ENCODE measurements at places on chromosomes 4 and X.

DNA sequence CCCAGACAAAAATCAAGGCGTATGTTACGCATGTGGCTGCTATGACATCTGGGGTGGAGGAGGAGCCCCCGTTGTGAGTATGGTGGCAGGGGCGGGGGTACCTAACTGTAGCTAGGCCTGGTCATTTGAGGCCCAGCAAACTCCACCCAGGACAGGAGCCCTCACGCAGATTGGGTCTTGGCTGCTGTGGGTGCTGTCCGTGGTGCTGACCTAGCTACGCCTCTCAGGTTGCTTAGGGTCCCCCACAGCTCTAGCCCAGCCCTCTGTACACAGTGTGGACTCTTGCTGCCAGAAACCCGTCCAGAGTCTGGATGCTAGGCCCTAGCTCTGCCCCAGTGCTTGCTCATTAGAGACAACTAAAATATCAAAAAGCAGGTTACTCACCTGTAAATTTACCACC lies 146.7 kb upstream of the PSAPL1 start:
- no peaks in the 10 kb centered on the region for H3K4me1 ChIP-seq
- H3K27ac ChIP-seq = no peak overlapping the region
- DNase-seq = no peak
- H3K27me3 ChIP-seq = no peaks in the 10 kb centered on the region
- no peak overlapping the region for H3K4me3 ChIP-seq
- no peaks in the 10 kb centered on the region for H3K36me3 ChIP-seq

GRCh38 chr4:183053681-183054080 lies 45.4 kb upstream of the WWC2 start:
- no peaks in the 10 kb centered on the region for H3K36me3 ChIP-seq
- H3K4me1 ChIP-seq = no peaks in the 10 kb centered on the region
- no peak overlapping the region for H3K4me3 ChIP-seq
- H3K27ac ChIP-seq = no peak overlapping the region

- H3K4me1 ChIP-seq = peaks cover under 1% of the 10 kb centered on the region
- no peak overlapping the region for H3K27ac ChIP-seq
- DNase-seq = no peak
Measured at GRCh38 chrX:49204017-49204416, 4.0 kb upstream of the SYP start.

- no peaks in the 10 kb centered on the region for H3K27me3 ChIP-seq
- no peak overlapping the region for H3K4me3 ChIP-seq
- no peaks in the 10 kb centered on the region for H3K36me3 ChIP-seq
- DNase-seq = no peak
Measured at GRCh38 chrX:115948018-115948923, 222.3 kb upstream of the AGTR2 start.

GRCh38 chrX:118199997-118200396 lies 83.4 kb upstream of the KLHL13 start:
- H3K27ac ChIP-seq = no peak overlapping the region
- H3K27me3 ChIP-seq = no peaks in the 10 kb centered on the region

DNA sequence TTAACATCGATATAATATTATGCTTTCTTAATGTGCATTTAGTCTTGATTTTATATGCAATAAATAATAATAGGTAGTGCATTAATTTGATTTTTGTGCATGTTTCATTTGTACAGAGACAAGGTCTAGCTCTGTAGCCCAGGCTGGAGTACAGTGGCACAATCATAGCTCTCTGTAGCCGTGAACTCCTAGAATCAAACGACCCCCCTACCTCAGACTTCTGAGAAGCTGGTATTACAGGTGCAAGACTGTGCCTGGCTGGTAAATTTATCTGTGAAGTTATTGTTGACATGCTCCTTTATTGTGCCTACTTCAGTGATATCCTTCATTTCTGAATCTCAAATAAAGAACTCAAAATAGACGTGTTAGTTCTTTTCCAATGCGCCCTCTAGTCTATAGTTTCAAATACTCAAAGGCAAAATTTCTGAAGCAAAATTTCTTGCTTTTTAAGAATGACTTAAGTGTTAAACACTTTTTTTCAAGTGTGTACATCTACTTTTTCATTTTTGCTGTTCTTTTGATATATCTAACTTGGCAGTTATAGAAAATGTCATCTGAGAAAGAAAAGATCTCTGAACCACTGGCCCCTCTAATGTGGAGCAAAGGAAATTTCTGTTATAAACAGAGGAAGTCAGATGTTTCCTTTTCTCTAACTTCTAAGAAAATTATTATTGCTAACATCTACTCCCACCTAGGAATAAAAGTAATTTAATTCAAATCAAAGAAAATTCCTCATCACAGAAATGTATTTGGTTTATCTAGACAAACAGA lies 28.3 kb upstream of the GUCY1A1 start:
- H3K4me1 ChIP-seq = no peaks in the 10 kb centered on the region
- peaks cover 7% of the 10 kb centered on the region for H3K27me3 ChIP-seq
- H3K36me3 ChIP-seq = peaks cover 2% of the 10 kb centered on the region
- no peak overlapping the region for H3K27ac ChIP-seq
- no peak for DNase-seq

GRCh38 chrX:102154900-102155805 lies 624 bp downstream of the BEX5 start:
- H3K27me3 ChIP-seq = peaks cover 12% of the 10 kb centered on the region
- H3K4me1 ChIP-seq = peaks cover 13% of the 10 kb centered on the region
- peaks cover 3% of the 10 kb centered on the region for H3K36me3 ChIP-seq

GRCh38 chr4:117987464-117987863 lies 46.8 kb upstream of the NDST3 start:
- no peak overlapping the region for H3K4me3 ChIP-seq
- H3K27me3 ChIP-seq = no peaks in the 10 kb centered on the region
- no peaks in the 10 kb centered on the region for H3K36me3 ChIP-seq

DNA sequence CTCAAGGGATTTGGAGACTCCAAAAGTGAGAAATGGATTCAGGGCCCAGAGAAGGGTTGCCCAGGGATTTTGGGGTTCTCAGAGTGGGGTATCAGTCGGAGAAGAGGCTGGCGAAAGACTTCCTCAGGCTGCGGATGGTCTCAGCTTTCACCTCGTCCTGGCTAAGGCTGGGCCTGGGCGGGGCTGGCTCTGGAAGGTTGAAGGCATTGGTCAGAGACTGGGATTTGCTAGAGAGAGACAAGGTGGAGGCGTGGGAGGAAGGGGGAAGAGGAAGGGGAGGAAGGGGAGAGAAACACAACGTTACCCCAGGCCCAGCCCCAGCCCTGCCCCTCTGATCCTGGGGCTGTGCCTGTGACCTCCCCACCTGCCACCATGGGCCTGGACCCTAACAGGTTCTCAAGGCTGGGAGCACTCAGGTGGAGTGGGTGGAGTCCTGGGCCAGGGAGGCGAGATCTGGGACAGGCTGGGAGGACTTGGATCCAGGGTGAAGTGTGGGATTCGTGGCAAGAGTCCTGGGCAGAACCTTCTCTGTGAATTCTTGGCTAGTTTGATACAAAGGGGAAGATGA lies 9.4 kb upstream of the TIMP1 start:
- peak overlapping the region; percentile 58 for H3K4me3 ChIP-seq
- no peak for DNase-seq
- H3K4me1 ChIP-seq = peaks cover 14% of the 10 kb centered on the region
- peaks cover 9% of the 10 kb centered on the region for H3K36me3 ChIP-seq

GRCh38 chr4:26729547-26729946 lies 131.1 kb upstream of the STIM2 start:
- H3K4me1 ChIP-seq = peaks cover 8% of the 10 kb centered on the region
- no peaks in the 10 kb centered on the region for H3K27me3 ChIP-seq
- no peak overlapping the region for H3K27ac ChIP-seq
- DNase-seq = no peak
- no peak overlapping the region for H3K4me3 ChIP-seq

Data from T-helper 17 cell (primary cell).